Activated CD4-positive, alpha-beta T cell treated with anti-CD3 and anti-CD28 coated beads for 4 hours (primary cell): ENCODE measurements at places on chromosomes 5 and 9.

DNA sequence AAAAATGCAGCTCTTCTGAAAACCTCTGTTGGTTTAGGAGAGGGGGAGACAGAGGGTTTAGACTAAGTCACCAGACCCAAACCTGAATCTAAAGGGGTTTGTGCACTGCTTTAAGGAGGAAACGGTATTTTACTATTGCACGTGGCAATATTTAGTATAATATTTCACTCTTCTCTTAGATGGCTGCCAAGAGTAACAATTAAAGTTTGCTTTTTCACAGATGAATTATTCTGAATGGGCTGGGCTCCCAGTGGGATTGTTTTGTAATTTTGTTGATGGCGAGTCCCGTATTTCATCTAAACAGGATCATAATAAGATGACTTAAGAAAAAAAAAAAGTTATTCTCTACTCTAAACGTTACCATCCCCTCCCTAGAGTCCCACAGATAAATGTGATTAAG lies 245.4 kb downstream of the PCSK5 start:
- DNase-seq: no peak

- no peak for DNase-seq
Measured at GRCh38 chr9:28086881-28087280, 513.6 kb upstream of the C9orf72 start.

DNA sequence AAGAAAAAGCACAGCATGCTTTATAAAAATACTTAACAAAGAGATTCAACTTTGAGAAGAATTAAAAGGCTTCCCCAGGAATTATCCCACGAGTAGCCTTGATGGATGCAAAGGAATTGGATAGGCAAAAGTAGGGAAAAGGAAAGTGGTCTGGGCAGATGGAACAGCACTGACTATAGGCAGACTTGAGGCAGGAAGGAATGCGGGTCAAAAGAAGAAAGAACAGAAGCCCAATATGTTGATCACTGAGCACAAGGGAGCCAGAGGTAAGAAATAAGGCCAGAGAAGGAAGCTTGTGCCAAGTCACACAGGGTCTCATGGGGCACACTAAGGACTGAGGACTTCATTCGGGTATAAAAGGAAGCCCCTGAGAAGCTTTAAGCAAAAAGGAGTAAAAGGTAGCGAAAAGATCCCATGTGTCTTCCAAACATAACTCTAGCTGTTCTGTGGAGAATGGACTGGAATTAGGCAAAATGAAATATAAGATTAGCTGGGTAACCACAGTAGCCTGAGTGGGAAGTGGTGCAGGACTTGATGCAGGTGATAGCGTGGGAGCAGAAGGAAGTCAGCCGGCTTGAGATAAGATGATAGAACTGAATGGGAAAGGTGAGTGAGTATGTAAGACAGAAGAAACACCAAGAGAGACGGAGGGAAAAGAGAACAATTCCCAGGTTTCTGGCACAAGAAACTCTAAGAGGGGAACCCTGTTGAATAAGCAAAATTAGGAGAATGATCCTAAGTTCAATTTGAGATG lies 106.6 kb downstream of the DENND1A start:
- DNase-seq: no peak

- no peak for DNase-seq
Measured at GRCh38 chr5:111945535-111945934, 188.5 kb upstream of the NREP start.

- DNase-seq: no peak
Measured at GRCh38 chr5:107517185-107518033, 153.3 kb downstream of the EFNA5 start.

- DNase-seq: peak; percentile 83
Measured at GRCh38 chr9:96655198-96655851, at the start of gene PRXL2C. TSS of gene PRXL2C (minus strand) at chr9:96655317. CDS start at chr9:96655281, 36 bp downstream.

DNA sequence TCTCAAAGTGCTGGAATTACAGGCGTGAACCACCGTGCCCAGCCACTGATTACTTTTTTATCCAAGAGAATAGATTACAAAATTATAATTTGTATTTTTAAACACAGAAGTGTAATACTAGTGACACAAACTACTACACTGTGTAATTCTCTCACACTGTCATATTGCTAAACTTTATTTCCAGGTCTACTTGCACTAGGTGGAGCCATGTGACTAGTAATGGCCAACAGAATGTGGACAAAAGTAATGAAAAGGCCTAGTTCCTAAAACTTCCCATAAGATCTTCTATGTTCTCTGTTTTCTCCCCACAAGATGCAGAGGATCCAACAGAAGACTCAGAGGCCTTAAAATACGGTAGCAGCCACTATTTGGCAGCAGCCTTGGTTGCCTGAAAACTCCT lies 27.3 kb downstream of the NADK2 start:
- no peak for DNase-seq

DNA sequence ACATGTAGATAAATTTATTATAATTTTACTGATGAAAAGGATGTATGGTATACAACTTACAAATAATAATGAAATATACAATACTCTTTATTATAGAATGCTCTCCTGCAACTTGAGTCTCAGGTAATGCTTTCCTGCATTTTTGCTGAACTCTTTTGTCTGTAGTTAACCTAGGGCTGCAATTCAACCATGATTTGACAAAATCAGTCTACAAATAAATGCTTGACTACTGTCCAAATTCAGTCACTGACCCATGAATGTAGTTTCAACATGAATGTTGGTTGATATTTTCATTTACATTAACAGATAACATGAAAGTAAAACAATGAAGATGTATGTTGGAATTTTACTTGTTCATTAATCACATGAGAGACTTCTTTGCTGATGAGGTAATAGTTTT lies 320.9 kb downstream of the ZSWIM6 start:
- DNase-seq: no peak

GRCh38 chr5:19770396-19770795 lies 217.6 kb downstream of the CDH18 start:
- no peak for DNase-seq

GRCh38 chr5:150847334-150847695 lies 994 bp downstream of the IRGM start:
- no peak for DNase-seq

DNA sequence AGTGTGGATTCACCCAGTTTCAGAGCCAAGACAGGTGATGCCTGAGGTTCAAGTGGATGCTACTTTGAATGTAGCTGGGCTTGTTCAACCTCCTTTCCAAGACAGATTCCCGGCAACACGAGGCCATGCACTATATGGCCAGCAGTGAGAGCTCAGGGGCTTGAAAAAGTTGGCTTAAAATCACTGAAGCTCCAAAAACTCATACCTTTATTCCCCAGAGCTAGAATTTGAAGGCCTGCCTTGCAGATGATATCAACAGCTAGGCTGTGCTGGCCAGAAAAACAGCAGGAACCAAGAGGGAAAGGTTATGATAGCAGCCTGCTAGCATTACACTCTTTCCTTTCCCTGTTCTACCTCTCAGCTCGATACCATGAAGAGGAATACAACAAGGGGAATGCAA lies 120.2 kb upstream of the DAB2 start:
- DNase-seq: no peak

DNA sequence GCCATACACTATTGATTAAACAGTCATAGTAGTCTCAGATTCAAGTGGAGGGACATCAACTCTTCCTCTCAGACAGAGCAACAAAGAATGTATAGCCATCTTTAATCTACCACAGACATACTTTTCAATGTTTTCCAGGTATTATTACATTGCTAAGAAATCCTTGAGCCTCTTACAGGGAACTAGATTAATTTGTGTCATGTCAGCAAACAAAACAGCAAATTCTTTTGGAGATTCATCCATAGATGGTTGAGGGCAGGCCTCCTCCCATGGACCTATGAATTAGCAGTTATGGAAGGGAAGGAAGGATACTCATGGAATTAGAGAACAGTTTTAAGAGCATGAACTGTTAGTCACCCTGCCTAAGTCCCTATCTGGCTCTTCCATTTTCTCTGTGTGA lies 47.8 kb upstream of the ARRDC3 start:
- no peak for DNase-seq
